Suprapubic skin (tissue), 4 donors: ENCODE measurements at places on chromosomes 5 and 9. TPM values are rescaled to one million over a fixed set of nuclear protein-coding genes. Genes with fewer than 3 reads are reported as not detected.

Gene F2RL2
- total RNA-seq: 1.2 TPM

Gene SLC36A1
- total RNA-seq: 16.5 TPM

Gene GPR150
- 0.48 TPM for total RNA-seq

Gene OR1J2
- not detected for total RNA-seq

Gene ALAD
- total RNA-seq: 66.6 TPM

Gene IL13
- 1.4 TPM for total RNA-seq

Gene SUSD3
- 2.8 TPM for total RNA-seq

DNA sequence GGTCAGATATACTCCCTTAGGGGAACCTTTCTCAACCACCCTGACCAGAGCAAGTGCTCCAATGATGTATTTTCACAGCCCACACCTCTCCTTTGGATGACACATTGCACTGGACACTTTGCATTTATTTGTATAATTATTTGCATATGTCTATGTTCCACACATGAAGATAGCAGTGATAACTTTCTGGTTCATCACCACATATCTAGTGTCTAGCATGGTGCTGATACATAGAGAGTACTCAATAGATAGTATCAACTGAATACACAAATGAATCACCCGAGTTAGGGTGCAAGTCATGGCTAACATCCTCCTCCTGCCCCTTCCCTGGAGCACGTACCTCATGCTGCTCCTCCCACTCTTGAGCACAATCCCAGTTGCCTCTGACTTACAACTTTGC lies 617.6 kb downstream of the EBF1 start:
- no peak for DNase-seq

GRCh38 chr5:74240783-74241750 lies 399.5 kb downstream of the ENC1 start:
- no peak for DNase-seq

DNA sequence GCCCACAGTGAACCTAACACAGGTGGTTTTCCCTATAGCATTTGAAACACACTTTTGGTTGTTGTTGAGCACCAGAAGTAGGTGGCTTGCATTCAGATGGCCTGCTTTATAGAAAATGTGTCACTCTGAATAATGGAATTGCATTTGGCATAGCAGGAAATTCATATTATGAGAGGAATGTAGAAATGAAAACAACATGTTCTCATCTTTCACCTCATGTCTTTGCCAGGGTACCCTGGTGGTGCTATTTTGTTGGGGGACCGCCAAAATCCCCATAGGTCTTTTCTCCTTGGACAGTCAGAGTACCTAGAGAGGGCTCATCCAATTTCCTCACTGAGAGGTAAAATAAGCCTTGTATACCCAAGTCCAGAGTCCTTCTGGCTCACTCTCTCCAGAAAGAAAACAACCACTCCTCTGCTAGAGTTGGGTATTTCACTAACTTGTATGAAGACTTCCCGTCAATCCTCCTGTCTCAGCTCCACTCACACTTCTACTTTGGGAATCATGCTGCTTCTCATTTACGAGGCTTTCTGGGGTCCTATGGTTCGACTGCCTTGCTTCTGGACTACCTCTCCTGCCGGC lies 67.4 kb downstream of the MRPS27 start:
- DNase-seq: no peak

- no peak for DNase-seq
Measured at GRCh38 chr9:106321394-106322180, 541.4 kb upstream of the ZNF462 start.

- peak; percentile 84 for DNase-seq
Measured at GRCh38 chr5:132225165-132226032, 2.3 kb downstream of the P4HA2 start.

- no peak for DNase-seq
Measured at GRCh38 chr9:123322273-123323195, 33.5 kb upstream of the CRB2 start.

- no peak for DNase-seq
Measured at GRCh38 chr9:87964826-87965225, 9.5 kb downstream of the CDK20 start.

DNA sequence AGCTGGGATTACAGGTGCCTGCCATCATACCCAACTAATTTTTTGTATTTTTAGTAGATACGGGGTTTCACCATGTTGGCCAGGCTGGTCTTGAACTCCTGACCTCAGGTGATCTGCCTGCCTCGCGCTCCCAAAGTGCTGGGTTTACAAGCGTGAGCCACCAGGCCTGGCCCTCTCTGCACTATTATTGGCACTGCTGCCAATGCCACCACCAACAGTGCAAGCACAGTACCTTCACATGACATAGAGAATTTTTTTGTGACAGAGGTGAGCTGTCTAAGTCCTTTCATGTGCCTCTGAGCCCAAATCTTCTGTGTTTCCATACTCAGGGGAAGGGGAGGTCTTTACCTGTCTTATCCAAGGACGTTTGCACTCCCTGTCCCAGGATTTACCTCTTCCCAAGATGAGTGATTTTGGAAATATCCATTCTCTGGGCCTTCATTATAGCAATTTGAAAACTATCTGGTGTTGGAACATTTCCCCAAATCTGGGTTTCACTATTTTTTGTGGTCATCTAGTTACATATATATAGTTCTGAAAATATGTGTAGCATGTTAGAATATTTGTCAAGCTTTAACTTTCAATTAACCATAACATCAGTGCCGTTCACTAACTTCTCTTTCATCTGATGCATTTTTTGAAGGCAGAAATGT lies 5.4 kb upstream of the CD180 start:
- no peak for DNase-seq

- DNase-seq: no peak
Measured at GRCh38 chr9:36218411-36218901, 27.7 kb downstream of the CLTA start.

DNA sequence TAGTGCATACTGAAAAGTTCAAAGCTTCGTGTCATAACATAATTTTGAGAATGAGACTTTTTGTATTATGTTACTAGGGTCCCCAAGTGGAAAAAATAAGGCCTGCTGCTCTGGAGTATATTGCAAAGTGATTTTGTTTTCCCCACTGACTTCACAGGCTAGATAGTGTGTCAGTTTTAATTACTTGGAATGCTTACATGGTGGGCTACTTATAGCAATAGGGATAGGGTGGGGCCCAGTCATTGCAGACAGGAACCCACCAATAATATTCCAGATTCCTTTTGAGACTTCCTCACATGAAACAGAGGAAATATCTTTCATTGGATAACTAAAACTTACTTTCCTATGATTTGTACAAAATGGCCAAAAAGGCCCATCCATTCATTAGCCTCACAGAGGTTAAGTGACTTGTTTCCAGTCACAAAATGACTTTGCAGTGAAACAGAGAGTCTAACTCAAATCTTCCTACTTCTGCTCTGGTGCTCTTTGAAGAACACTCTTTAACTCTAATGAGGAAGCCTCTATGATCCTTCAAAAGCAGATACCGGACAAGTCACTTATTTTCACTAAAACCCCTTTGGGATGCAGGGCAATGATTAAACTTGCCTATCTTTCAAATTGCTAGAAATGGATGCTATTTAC lies 16.2 kb upstream of the MEF2C start:
- no peak for DNase-seq

DNA sequence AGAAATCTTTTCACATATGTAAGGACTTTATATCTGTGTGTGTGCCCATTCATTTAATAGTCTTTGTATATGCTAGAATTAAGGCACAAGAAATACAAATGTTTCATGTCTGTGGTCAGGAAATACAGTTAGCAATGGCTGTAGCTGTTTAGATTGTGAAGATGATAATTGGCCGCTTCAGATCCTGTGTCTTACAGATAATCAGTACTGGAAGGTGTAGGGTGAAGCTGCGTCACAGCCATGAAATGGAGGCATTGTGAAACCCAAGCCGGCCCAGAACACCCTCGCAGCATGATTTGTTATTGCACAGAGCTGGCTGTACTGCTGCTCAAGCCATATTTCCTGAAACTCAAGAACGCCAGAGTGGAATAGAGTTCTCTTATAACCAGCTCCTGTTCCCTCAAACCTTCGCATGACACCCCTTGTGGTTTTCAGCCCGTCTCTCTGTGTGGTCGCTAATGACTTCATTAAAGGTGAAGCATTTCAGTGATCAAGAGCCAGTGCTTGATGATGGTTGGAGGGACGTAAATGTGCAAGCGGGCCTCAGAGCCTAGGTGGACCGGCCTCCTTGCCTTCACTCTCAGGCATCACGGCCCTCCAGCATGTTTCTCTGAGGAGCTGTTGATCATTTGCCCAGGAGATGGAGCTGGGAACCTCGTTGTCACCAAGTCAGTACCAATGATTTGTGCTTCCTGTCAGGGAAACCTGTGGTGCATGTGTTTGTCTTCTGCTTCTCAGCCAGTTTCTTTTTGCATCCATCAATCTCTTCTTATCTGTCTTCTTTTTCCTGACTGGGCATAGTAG lies 80.1 kb downstream of the F2RL2 start:
- DNase-seq: no peak

GRCh38 chr9:136302527-136302926 lies 1.4 kb downstream of the CCDC187 start:
- no peak for DNase-seq

DNA sequence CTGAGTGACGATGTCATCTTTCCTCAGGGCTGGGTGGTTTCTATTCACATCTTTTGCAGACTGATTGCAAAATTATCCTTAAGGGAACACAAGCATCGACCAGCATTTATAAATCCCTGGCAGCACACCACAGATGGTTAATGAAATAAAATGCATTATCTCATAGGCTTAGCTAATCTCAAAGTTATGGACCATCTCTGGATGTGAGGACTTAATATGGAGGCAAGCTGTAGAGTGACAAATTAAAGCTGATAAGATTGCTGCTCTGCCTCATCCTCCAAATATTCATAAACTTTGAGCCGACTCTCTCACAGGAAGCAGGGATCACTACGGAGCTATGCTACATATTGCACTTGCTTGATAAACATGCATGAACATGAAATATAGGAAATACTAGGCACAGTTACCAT lies 663.2 kb upstream of the RGMB start:
- no peak for DNase-seq

GRCh38 chr5:62794456-62794855 lies 215.8 kb downstream of the LRRC70 start:
- DNase-seq: no peak
